Right renal pelvis (tissue), 4 donors: ENCODE measurements at places on chromosomes 16 and 17.

- DNase-seq = no peak
Observed at GRCh38 chr17:3693829-3694231, 2.1 kb downstream of the P2RX5 start.

DNA sequence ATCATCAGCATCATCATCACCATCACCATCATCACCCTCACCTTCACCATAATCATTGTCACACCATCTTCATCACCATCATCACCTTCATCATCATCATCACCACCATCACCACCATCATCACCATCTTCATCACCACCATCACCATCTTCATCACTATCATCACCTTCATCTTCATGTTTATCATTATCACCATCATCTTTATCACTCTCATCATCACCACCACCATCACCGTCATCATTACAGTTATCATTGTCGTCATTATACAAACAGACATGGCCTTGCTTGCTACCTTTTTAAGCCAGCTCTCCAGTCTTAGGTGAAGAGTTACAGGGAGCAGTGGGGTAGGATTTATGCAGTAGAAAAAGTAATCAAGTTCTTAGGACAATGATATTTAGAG is 114.9 kb downstream of the IRF8 start:
- DNase-seq = no peak

DNA sequence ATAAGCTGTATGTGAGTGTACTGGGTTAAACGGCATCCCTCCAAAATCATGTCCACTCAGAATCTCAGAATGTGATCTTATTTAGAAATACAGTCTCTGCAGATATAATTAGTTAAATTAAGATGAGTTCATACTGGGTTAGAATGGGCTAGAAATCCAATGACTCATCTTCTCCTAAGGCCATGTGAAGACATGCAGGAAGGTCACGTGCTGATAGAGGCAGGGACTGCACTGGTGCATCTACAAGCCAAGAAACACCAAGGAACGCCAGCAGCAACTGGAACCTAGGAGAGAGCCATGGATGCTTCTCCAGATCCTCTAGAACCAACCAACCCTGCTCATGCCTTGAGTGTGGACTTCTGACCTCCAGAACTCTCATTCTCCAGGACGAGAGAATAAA is 241.0 kb downstream of the XYLT1 start:
- DNase-seq = no peak

- no peak for DNase-seq
Observed at GRCh38 chr16:9034056-9034455, 57.4 kb upstream of the HAPSTR1 start.

DNA sequence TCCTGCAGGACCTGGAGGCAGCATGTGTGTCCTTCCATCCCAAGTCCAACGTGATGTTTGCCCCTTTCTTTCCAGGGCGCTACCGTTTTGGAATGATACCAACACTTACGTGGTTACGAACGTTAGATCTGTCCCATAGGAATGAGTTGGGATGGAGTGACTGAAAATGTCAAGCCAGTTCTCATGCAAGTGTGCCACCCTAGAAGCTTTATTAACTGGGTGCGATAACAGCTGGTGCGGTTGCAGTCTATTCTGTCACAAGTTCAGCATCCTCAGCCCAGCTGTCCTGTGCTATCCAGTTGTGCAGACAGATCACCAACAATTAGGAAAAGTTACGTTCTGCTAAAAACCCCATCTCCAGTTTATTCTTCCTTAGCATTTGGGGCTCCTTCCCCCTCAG is 52.5 kb downstream of the BANP start:
- DNase-seq = no peak

DNA sequence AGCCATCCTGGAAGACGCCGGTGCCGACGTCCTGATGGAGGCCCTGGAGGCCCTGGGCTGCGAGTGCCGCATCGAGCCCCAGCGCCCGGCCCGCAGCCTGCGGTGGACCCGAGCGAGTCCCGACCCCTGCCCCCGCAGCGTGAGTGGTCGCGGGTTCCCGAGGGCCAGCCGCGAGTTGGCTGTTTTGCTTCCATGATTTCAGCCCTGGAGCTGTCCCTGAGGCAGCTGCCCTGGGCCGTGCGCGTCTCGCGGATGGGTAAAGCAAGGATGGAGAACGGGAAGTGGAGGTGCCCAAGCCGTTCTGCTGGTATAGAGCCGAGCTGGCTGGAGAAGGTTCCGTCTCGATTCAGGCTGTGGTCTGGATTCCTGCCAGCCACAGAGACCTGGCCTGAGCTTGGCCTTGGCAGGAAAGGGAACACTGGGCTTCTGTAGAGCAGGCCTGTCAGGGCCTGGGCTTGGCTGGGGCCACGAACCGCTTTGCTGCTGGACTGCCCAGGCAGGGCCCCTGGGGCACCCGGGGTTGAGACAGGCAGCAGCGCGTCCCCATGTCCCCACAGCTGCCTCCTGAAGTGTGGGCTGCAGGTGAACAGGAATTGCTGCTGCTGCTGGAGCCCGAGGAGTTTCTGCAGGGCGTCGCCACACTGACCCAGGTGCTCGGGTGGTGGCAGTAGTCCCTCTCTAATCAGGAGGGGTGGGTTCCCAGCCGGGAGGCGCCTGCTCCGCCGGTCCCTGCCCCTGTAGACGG is 941 bp upstream of the MRPS34 start:
- DNase-seq = no peak

DNA sequence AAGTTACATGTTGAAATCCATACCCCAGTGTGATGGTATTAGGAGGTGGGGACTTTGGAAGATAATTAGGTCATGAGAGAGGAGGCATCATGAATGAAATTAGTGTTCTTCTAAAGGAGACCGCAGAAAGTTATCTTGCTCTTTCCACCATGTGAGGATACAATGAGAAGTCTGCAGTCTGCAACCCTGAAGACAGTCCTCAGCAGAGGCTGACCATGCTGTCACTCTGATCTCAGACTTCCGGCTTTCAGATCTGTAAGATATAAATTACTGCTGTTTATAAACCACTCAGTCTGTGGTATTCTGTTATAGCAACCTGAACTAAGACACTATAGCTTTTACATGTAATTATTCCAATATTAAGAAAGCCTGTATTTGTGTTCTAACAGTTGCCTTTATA is 116.7 kb upstream of the CES5A start:
- no peak for DNase-seq

GRCh38 chr17:72004611-72005331 is 116.0 kb upstream of the SOX9 start:
- DNase-seq = no peak

- DNase-seq = no peak
Observed at GRCh38 chr16:16021020-16021419, 71.6 kb downstream of the ABCC1 start.

GRCh38 chr16:1024138-1024537 is 42.6 kb downstream of the SOX8 start:
- DNase-seq = no peak

DNA sequence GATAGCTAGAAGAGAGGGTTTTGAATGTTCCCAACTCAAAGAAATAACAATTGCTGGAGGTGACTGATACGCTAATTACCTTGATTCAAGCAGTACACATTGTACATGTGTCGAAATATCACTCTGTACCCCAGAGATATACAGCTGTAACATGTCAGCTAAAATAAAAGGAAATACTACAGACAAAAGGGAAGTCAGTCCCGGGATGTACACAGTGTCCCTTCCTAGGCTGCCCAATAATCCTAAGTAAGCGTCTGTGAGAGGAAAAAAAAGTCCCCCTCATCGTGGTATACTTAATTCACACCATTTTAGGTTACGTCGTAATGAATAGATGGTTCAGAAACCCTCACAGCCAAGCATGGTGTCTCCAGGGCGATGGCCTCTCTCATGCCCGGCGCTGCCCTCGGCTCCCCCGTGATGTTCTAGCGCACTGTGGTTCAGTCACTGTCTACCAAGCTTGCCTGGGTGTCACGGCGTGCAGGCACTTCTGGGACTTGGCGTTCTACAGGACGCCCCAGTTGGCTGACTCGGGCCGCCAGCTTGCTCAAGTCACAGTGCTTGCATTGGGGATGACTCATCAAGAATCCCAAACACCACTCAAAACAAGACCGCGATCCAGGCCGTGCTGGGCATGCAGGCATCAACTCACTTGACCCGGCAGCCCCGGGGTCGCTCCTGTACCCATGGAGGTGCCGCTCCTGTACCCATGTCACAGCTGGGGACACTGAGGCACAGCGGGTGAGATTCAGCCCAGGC is 27.6 kb downstream of the CCDC40 start:
- no peak for DNase-seq

DNA sequence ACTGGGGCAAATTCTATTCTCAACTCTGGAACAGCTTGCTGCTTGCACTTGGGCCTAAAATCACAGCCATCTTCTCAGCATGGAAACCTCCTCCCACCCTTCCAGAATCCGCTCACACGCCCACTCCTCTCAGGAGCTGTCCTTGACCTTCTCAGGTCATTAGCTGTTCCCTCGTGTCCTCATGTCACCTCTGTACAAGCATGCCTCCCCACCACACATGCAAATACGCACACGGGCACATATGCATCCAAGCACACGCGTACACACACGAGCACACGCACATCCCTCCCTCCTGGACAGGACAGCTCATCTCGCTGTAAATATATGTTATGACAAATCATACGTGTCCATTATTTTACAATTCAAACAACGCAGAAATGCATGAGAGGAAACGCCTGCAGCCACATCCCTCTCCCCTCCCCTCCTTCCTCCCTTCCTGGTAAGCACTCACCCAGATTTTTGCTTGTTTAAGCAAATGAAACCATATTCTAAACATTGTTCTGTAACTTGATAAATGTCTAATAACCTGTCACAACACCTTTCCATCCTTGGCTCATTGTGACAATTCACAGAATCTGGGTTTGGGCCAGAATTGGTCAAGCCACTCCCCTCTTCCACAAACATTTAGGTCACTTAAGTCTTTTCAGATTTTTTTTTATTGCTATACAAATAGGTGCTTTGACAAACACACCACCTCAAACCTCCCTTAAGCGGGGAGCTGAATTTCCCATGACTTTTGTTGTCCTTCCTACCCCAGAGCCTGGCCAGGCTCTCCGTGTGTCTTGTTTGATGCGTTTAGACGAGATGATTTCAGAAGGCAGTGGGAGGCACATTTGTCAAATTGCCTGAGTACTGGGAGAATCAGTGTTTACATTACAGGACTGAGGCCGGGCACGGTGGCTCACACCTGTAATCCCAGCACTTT is 41.7 kb downstream of the DNAH17 start:
- DNase-seq = no peak

DNA sequence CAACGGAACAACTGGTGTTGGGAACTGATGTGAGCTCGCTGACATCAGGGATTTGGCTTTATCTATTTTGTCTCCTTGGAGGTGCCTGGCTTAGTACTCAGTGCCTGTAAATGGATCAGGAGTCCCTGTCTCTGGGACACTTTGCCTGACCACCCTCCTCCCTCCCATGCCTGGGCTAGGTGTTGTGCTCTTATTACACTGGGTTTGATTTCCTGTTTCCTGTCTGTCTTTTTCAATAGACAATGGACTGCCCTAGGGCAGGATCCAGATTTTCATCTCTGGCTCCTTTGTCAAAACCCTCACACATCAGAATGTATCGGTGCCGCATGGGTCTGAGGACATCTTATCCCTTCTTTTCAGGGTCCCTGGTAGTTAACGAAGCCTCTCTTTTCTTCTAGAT is 223.6 kb upstream of the ASIC2 start:
- DNase-seq = no peak

GRCh38 chr16:88804552-88805339 is 1.2 kb downstream of the CDT1 start:
- no peak for DNase-seq

GRCh38 chr16:62205459-62205858 is 169.2 kb upstream of the CDH8 start:
- DNase-seq = no peak

DNA sequence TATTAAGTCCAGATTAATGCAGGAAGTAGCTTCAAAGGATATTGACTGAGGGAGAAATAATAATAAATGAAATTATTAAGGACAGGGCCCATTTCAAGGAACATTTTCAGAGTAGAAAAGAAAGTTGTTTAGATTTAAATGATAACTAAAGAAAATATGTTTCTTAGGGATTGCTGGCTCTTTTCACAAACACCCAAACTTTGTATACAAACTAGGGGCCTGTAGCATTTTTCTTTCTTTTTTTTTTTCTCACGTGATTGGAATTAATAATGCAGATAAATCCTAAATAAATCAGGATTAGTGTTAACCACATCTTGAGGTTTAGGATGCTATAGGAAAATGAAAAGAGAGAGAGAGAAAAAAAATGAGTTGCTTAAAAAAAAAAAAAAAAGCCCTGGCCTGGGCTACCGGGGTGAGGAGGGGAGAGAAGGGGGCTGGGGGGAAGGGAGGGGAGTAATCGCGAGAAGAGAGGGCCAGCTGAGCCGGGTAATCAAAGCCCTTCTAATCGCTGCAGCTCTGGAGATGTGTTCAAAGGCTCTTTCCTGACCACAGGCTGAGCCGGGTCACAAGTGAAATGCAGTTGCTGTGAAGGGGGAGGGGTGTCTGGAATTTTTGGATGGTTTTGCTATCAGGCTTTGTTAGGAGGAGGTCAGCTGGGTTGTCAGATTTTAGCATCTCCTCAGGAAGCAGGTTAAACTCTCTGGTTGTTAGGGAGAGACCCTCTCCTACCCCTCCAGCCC is 104.6 kb upstream of the ZFHX3 start:
- no peak for DNase-seq

GRCh38 chr16:1311738-1312466 is 2.5 kb downstream of the UBE2I start:
- DNase-seq = no peak

DNA sequence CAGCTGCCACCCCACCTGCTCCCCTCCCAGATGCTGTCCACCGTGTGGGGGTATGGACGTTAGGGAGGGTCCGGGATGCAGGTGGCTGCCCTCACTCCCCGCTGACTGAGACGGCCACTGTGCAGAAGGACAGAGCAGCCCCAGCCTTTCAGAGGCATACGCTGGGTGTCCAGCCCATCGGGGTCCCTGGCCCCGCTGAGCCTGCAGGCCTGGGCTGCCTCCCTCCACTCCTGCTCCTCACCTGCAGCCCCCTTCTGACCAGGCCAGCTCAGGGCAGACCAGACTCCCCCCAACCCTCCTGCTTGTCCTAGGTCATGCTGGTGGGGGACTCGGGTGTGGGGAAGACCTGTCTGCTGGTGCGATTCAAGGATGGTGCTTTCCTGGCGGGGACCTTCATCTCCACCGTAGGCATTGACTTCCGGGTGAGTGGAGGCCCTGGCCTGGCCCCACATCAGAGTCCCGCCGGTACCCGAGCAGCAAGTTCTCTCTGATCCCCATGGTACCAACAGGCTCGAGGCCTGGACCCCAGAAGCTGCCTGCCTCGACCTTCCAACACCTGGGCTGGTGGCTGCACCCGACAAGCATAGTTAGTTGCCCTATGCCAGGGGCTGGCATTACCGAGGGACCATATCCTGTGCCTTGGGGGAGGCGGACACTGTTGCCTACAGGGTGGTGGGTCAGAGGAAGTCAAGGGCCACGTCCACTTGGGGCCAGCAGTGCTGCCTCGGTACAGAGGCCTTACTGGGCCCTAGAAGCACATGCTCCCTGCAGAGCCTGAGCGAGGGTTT is 1.4 kb downstream of the RAB26 start:
- no peak for DNase-seq
